Fibroblast of skin of left biceps (primary cell): ENCODE measurements at places on chromosomes 7 and 10.

DNA sequence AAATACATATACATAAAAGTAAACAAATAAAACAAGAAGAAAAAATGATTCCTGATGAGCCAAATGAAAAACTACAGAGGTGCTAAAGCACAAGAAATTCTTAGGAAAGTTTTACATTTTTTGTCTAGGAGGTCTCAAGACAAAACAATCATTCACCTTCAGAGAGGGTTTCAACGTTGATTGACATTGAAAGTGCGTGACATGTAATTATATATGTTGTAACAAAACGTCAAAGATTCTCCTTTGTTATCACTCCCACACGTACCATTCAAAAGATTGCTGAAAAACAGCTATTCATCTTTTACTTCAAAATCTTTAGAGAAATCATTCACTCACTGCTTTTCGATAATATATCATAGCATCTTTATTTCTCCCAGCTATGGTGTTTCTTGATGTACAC lies 375.9 kb downstream of the NEBL start:
- no peak for DNase-seq

GRCh38 chr7:75869776-75870379 lies 9.0 kb upstream of the RHBDD2 start:
- DNase-seq = no peak

- no peak for DNase-seq
Measured at GRCh38 chr7:142567201-142568075, 181.8 kb upstream of the PRSS1 start.

DNA sequence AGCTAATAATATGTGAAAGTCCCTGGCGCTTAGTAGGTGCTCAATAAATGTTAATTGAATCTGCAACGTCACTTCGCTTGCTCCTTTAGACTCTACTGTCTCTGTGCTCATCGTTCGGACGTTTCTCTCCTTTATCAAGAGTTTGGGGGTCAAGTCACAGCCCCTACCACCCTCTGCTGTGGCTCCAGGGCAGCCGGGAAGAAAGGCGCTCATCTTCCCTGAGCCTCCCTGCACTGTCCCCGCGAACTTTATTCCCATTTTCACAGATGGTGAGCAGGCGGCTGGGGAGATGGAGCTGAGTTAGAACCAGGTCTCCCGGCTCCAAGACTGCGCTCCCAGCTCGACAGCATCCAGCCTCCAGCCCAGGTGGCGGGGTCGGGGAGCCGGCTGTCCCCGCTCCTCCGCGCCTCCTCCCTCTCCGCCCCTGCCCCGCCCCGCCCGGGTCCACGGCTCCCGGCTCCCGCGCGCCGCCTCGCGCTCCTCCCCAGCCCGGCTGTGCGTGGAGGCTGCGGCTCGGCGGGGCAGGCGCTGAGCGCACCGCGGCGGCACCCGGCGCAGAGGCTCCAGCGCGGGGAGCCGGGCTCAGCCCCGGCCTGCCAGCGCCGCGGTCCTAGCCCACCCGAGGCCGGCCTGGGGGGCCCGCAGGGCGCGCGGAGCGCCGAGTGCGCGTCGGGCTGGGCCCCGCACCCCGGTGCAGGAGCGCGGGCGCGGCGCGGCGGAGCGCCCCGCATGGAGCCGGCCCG lies at the start of gene CLEC2L:
TSS of gene CLEC2L (plus strand) at position 487 of the 743 bp plus-strand sequence. CDS start at position 730, 243 bp downstream.
- no peak for DNase-seq

GRCh38 chr10:63431962-63432797 lies 33.6 kb downstream of the JMJD1C start:
- no peak for DNase-seq

GRCh38 chr10:6232225-6232807 lies 29.6 kb downstream of the PFKFB3 start:
- no peak for DNase-seq

- no peak for DNase-seq
Measured at GRCh38 chr10:103932971-103933370, 15.0 kb upstream of the STN1 start.

DNA sequence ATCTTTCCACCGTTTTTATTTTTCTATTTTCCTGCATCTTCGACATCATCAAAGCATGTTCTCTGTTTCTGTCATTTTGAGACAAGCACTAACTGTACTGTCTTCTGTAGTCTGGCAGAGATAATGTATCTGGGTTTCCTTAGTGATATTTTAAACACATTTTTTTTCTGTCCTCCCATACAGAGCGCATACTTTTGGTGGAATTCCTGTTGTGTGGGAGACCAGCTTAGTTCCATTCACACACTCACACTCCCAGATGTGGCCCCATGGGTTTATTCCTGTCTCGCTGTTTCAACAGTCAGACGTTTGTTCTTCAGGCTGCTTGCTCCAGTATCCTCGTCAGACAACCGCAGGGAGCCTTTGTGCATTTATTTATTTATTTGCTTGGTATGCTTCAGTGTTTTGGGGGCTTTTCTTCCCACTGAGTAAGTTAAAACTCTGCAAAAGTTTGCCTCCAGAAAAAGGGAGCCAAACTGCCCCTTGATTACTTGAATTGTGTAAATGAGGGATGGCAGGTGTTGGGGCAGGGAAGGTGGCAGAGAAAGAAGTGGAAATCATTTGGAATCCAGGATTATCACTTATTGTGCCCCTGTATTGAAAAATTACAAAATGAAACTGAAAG lies 456.8 kb upstream of the KLF6 start:
- peak; percentile 99 for DNase-seq

- DNase-seq = no peak
Measured at GRCh38 chr7:78716876-78717275, 736.6 kb downstream of the MAGI2 start.

- DNase-seq = no peak
Measured at GRCh38 chr10:85946713-85947326, 419.8 kb downstream of the GRID1 start.

DNA sequence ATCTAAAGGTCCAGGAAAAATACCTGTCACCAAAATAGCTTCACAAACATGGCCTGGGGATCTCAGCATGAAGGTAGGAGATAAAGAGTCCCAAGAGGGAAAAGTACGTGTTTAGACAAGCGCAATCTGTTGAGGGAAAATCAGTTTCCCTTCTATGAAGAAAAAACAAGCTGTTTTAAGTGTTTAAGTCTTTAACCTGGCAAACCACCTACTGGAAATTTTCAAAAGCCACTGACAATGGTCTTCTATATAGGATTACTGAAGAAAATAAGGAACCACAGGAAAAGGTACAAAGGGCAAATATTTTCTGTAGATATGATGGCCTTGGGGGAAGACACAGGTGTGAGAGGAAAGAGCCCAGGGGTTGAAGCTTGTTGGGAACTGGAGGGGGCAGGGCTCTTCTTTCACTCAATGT lies 21.2 kb downstream of the ALDH18A1 start:
- DNase-seq = no peak

DNA sequence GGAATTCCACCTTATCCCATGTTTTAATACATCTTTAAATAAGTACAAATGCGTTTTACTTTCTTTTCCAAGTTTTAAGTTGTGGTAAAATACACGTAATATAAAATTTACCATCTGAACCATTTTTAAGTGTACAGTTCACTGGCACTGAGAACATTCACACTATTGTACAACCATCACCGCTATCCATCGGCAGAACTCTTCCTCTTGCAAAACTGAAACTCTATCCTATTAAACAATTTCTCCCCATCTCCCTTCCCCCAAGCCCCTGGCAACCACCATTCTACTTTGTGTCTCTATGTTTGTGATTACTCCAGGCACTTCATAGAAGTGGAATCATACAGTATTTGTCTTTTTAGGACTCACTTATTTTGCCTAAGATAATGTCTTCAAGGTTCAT lies 33.8 kb downstream of the HIP1 start:
- DNase-seq = no peak

GRCh38 chr7:34133983-34134782 lies 228.8 kb downstream of the BMPER start:
- no peak for DNase-seq

GRCh38 chr7:87934699-87935383 lies 790 bp downstream of the ADAM22 start:
- DNase-seq = no peak

GRCh38 chr7:47453093-47454061 lies 128.5 kb downstream of the TNS3 start:
- DNase-seq = no peak

DNA sequence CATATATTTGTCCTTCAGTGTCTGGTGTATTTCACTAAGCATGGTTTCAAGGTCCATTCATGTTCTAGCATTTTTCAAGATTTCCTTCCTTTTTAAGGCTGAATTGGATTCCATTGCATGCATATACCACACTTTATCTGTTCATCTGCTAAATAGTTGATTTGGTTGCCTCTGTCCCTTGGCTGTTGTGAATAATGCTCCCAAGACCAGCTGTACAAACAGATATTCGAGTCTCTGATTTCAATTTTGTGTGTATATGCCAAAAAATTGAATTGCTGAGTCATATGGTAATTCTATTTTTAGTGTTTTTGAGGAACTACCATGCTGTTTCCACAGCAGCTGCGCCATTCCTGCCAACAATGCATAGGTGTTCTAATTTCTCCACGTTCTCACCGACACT lies 216.4 kb downstream of the NRG3 start:
- no peak for DNase-seq

DNA sequence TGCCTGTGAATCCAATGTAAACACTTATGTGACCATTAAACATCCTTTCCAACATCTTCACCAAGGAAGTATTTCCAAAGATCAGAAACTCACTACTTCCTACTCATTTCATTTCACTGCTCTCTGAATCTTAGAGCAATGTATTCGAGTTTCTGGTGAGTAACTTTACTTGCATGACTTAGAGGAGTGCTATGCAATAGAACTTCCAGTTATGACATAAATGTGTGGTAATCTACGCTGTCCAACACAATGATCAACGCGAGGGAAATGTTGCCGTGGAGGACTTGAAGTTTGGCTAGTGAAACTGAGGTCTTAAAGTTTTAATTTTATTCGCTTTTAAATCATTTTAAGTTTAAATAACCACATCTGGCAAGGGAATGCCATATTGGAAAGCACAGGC lies 1326.3 kb downstream of the XPNPEP1 start:
- DNase-seq = no peak

DNA sequence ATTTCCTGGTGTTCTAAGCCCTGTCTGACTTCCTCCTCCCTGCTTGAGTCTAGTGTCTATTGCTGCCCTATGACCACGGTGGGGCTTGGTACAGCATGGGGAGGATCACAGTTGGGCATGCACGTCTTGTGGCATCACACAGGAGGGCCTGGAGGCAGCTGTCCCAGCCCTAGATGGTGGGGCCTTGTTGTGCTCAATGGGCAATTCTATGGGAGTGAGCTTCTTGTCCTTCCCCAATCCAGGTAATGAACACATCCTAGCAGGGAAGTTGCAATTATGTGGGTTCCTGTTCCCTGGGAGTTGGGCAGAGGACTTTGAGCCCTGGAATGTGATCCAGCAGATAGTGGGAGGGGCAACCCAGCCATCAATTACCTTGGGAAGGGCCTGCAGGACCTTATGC lies 10.8 kb upstream of the FAM3C start:
- no peak for DNase-seq

DNA sequence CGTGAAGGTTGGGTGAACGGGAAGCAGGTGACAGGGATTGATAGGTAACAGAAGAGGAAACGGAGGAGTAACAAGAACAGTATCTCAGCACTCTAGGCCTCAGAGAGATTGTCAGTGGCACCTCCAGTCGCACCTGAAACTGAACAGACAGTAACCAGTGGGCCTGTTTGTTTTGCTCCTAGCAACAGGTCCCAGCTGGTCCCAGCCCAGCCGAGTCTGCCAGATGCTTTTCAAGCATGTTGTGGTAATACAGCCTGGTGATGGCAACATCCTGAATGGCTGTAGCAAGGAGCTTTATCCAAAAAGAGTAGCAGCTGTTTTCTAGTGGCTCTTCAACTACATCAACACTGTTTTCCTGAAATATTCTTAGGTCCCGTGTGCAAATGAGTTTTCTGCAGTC lies 4.7 kb downstream of the CACNB2 start:
- DNase-seq = no peak

- DNase-seq = peak; percentile 29
Measured at GRCh38 chr7:36348256-36348655, 41.4 kb upstream of the ANLN start.

GRCh38 chr10:24501056-24501711 lies 222.5 kb downstream of the ARHGAP21 start:
- no peak for DNase-seq

GRCh38 chr7:114214466-114214865 lies 200.1 kb upstream of the FOXP2 start:
- no peak for DNase-seq

GRCh38 chr7:67928141-67928540 lies 931.5 kb downstream of the TYW1 start:
- DNase-seq = no peak

DNA sequence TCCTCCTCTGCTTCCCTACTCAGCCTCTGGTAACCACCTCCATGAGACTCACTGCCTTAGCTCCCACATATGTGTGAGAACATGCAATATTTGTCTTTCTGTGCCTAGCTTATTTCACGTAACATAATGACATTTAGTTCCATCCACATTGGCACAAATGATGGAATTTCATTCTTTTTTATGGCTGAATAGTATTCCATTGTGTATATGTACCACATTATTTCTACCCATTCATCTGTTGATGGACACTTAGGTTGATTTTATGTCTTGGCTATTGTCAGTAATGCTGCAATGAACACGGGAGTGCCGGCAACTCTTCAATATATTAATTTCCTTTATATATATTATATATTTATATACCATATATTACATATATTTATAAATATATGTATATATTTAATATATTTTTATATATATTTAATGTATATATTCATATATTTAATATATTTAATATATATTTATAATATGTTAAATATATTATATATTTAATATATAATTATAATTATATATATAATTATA lies 1046.9 kb downstream of the DNAJB9 start:
- DNase-seq = no peak

DNA sequence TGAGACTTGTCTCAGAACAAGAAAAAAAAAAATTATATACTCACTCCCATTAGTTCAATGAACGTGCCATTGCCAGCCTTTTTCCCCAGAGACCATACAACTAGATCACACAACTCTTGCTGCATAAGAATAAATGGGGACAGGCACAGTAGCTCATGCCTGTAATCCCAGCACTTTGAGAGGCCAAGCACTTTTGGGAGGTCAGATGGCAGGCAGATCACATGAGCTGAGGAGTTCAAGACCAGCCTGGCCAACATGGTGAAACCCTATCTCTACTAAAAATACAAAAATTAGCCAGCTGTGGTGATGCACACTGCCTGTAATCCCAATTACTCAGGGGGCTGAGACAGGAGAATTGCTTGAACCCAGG lies 13.6 kb downstream of the PDLIM1 start:
- no peak for DNase-seq

- peak; percentile 62 for DNase-seq
Measured at GRCh38 chr10:4780782-4781181, 45.2 kb upstream of the AKR1E2 start.

- DNase-seq = no peak
Measured at GRCh38 chr10:76922666-76923065, 714.9 kb downstream of the KCNMA1 start.

DNA sequence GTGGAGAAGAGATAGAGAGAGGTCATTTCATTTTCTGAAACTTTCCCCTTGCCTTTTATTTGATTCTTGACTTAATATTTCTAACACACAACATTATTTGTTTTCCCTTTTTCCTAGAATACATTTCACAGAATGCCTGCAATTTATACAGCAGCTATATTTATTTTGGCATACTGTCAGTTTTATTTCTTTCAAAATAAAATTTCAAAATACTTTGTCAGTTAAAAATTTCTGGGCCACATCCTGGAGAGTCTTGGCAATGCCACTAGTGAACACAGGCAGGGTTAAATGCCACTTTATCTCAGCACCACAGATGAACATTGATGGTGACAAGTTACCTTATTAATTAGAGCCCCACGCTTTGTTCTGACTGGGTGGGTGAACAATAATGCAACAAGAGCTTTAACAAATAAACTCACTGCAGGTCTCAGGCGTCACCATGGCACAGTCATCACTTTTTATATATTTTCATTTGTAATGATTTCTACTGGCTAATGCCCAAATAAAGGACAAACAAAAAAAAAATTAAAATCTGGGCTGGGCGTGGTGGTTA lies 494.0 kb downstream of the KIF20B start:
- no peak for DNase-seq
